Mammary microvascular endothelial cell (primary cell): ENCODE measurements at places on chromosomes 16 and 17. TPM values are rescaled to one million over a fixed set of nuclear protein-coding genes. Genes with fewer than 3 reads are reported as not detected.

Gene APOBR
- total RNA-seq = not detected in 2 replicates

Gene SLC16A3
- total RNA-seq = 154 and 189 TPM in 2 replicates

Gene CD300LD
- not detected in 2 replicates for total RNA-seq

Gene CACNA1G
- total RNA-seq = not detected in 2 replicates

Gene ABHD15
- total RNA-seq = 5.5 and 5.9 TPM in 2 replicates

Gene EXOC3L1
- total RNA-seq = 9.4 and 13.3 TPM in 2 replicates

Gene SLC6A2
- not detected in 2 replicates for total RNA-seq

Gene NPIPA7
- 4.6 and 10.9 TPM in 2 replicates for total RNA-seq

Gene CCDC57
- total RNA-seq = 4.6 and 7.7 TPM in 2 replicates

Gene MT1F
- 2.0 and 2.9 TPM in 2 replicates for total RNA-seq

Gene ZNF629
- 6.7 TPM in 2 replicates for total RNA-seq

Gene CHD9NB
- total RNA-seq = 0.20 and 0.30 TPM in 2 replicates

Gene GP1BA
- total RNA-seq = 0.05 TPM in 1 of 2 replicates, not detected in the other
